ENCODE measurements at places on chromosomes 1 and 21.

DNA sequence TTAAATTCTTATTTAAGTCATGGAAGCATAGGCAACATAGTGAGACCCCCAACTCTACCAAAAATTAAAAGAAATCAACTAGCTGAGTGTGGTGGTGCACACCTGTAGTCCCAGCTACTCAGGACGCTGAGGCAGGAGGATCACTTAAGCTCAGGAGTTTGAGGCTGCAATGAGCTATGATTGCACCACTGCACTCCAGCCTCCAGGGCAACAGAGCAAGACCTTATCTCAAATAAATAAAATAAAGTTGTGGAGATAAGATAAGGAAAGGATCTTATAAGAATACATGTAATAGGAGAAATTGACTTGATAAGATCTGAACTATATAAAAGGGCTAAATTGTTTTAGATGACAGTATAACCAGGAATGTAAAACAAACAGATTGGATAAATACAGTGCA, 2.3 kb upstream of the BATF3 start:
- no peak for DNase-seq

GRCh38 chr1:67847466-67847865, 14.2 kb upstream of the GNG12 start:
- DNase-seq = no peak

- DNase-seq = no peak
These were observed 168.6 kb downstream of the HIVEP3 start for GRCh38 chr1:41749991-41750745.

DNA sequence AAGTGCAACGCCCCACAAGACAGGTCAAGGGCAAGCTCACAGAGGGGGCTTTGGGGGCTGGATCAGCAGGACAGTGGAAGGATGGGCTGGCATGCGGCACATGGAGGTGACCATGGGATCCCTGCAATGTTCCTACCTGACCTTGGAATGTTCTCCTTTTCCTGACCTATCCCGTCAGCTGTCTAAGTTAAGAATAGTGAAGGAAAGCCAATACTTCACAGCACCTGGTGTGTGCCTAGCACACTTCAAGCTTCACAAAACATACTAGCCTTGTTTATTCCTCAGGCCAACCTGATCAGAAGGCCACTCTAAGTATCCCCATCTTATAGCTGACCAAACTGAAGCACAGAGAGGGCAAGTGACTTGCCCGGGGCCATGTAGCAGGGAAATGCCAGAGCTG, 31.2 kb downstream of the LRRC38 start:
- DNase-seq = no peak

- no peak for DNase-seq
These were observed 6.2 kb downstream of the ITPKB start for GRCh38 chr1:226732856-226733291.

DNA sequence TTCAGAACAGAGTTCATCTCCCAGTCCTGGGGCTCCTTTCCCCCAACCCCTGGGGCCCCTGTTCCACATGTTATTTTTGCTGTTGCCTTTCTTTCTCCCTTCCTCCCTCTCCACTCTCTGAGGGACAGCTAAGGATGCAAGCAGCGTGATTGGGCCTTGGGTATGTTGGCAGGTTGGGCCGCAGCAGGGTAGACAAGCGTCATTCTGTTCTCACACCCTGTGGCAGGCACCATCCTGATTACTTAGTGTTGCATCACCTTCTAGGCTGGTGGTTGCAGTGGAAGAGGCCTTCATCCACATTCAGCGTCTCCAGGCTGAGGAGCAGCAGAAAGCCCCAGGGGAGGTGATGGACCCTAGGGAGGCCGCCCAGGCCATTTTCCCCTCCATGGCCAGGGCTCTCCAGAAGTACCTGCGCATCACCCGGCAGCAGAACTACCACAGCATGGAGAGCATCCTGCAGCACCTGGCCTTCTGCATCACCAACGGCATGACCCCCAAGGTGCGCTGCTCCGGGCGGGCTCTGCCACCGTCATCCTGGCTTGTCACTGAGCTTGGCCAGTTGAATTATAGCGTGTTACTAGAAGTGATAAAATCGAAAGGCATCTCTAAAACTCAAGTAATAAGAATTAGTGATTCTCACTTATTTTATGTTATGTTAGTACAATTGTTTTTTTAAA, 43.4 kb downstream of the VANGL1 start:
- no peak for DNase-seq

DNA sequence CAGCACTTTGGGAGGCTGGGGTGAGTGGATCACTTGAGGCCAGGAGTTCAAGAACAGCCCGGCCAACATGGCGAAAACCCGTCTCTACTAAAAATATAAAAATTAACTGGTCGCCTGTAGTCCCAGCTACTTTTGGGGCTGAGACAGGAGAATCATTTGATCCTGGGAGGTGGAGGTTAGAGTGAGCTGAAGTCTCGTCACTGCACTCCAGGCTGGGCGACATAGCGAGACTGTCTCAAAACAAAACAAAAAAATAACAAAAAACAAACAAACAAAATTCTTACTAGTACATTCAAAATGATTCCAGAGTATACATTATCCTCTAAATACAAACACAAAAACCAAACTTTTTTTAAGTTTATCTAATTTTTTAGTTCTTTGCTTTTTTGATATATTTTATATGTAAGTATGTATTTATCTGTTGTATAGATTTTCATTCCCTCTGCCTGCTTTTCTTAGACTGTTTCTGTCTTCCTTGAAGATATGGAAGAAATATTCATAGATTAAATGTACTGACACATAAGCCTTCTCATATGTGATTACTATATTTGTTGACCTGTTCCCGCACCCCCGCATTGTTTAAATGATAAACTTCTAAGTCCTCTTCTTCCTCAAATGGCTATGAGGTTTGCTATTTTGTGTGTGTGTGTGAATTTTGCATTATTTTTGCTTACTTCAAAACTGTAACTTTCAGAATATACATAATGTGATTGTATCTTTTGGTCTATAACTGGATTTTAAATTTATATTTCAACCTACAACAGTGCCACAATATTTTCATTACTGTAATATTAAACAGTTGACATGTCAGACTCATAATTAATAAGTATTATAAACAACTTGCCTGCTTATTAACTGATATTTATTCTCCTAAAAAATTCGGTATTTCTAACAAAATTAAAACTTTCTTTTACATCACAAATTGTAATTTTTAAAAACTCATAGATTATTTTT, 1674.1 kb upstream of the B3GALT2 start:
- no peak for DNase-seq

DNA sequence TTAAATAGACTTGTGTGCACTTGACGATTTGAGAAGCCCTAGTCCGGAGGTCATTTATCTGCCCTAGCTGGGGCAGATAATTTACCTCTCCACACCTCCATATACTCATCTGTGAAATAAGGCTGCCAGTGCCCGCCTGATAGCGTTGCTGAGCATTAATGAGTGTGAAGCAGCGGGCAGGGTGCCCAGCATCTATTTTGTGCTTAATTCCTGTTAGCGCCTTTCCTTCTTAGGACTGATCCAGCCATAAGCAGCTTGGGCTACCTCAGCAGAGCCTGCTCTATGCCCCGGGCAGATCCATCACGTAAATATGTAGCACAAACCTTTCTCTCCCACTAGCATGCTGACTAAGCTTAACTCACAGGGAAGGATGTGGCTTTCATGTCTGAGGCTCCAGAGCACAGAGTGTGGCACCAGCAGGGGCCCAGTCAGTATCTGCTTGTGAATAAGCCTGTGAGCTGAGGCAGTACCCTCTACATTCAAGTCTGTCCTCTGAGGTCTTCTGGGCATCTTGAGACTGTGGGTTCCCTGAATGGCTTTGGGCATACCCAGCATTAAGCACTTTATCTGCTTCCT, 21.5 kb upstream of the RNF187 start:
- no peak for DNase-seq

DNA sequence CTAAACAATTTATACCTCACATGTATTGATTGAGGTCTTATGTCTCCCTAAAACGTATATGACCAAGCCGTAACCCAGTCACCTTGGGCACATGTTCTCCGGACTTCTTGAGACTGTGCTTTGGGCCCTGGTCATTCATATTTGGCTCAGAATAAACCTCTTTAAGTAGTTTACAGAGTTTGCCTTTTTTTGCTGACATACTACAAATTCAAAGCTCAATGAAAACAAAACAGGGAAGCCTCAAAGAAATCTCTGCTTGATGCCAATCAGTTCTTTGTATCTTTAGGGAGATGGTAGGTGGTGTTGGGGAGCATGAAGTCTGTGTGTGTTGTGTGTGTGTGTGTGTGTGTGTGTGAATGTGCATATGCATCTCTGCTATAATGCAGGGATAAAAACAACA, 247.0 kb downstream of the KCNJ6 start:
- DNase-seq = no peak

DNA sequence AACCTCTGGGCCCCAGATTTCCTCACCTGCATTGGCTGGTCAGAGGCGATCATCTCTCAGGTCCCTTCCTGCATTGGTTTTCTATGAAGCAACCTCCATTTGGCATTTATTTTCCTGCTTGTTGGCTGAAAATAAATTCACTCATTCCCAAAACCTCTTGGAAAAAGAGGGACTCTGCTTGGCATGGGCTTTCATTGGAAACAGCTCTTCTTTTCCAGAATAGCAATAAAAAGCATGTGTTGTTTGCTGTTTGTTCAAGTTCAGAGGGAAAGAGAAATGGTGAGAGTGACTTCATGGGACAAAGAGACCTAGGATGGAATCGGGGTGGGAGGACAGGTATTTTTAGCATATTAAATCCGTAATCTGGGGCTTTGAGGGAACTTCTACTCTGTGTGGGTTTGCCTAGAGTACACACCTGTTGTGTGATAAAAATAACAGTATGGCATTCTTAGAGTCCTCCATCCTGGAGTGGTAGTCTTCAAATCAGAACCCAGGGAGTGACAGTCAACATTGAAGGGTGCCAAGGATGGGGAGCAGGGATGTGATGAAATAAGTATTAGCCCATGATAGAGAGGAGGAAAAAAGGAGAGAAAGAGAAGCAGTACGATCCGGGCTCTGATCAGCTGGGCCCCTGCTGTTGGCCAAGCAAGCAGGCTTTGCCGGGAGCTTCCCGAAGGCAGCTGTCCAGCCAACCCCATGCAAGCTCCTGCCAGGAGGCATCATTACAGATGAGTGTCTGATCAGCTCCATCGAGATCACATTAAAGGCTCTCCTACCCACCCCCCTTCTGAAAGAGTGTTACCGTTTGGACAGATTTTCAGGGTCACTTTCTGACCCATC, 131.9 kb upstream of the NFIA start:
- DNase-seq = no peak

- DNase-seq = no peak
These were observed 84.8 kb upstream of the ZC3H11B start for GRCh38 chr1:219697682-219698081.

DNA sequence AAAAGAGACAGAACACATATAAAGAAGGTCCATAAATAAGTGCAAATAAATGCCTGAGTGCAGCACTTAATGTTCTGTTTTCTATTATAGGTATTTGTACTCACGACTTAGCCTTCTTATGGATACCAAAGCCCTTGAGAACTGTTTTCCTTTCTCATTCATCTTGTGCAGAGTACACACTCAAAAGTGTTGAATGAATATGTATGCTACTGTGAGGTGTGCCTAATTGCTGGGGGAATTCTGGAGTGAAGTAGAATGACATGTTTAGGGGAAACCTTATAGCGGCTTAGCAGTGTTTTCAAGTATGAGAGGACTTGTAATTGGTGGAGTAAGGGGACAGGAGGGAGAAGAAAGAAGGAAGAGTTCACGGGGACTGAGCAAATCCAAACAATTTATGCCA, 157.6 kb downstream of the CACNA1E start:
- no peak for DNase-seq

DNA sequence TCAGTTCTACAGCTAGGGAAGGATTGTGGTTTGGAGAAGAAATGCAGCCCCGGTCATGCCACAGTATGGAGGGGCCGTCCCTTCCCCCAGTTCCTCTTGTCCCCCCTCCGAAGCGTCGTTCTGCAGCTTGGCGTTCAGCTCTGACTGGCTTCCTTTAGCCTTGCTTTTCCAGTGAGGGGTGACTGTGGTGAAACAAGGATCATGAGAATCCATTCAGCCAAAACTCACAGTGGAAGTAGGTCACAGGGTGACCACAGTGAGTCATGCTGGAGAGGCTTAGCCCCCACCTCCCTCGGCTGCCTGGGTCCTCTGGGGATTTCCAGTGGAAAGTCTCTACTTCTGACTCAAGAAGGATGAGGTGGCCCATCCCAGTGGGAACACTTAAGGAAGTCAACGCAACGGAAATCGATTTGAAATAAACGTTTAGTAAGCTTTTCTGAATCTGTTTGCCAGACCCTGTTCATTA, 37.3 kb upstream of the COL6A2 start:
- no peak for DNase-seq

DNA sequence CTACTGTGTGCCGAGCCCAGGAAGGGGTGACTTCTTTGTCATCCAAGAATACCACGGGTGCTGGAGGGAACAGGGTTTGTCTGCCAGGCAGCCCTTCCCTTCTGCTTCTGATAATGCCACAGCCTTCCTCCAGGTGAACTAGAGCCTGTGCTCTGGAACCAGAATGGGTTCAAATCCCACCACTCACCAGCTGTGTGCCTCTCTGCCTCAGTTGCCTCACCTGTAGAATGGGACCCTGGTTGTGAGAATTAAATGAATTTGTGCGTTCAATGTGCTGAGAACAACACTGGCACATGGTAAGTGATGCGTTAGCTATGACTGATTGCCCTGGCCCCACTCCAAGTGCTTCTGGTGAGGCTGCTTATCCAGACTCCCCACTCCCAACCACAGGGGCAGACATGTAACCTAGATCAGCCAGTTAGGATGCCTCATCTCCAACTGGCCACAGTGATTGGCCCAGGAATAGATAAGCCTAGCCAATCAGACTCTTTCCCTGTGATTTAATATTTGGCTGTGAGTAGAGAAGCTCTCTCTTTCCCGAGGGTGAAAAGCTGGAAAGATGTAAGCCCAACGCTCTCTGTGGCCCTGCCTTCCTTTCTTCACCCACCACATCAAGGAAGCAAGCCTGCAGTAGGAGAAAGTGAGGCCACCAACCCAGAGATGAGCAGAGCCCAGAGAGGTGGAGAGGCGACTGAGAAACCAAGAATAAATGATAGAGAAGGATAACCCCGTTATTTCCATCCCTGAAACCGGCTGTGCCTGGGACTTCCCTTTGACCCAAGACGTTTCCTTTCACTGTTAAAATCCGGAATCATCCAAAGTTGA, 20.8 kb upstream of the LAPTM5 start:
- DNase-seq = no peak

DNA sequence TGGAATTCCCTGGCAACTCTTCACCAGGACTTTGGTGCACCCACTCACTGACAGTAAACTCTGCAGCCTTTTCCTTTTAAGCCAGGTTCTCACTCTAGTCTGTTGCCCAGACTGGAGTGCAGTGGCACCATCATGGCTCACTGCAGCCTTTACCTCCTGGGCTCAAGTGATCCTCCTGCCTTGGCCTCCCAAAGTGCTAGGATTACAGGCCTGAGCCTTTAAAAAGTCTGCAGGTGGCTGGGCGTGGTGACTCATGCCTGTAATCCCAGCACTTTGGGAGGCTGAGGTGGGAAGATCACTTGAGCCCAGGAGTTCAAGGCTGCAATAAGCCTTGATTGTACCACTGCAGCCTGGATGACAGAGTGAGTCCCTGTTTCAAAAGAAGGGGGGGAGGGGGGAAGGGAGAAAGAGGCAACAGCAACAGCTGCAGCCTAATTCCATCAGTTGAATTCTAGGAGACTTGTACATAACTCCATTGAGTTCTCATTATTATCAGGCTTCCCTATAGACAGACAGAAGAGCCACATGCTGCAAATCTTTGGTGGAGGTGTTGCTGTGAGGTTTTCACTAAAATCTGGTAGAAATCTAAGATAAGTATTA, 8.1 kb upstream of the HNRNPR start:
- DNase-seq = no peak
